Stimulated activated CD8-positive, alpha-beta memory T cell treated with anti-CD3 and anti-CD28 coated beads, Interleukin-4, amount 100 ng/mL, for 4 hours (primary cell): ENCODE measurements at places on chromosomes 7 and 10.

GRCh38 chr7:126574276-126575250 is 678.2 kb downstream of the GRM8 start:
- no peak for DNase-seq

DNA sequence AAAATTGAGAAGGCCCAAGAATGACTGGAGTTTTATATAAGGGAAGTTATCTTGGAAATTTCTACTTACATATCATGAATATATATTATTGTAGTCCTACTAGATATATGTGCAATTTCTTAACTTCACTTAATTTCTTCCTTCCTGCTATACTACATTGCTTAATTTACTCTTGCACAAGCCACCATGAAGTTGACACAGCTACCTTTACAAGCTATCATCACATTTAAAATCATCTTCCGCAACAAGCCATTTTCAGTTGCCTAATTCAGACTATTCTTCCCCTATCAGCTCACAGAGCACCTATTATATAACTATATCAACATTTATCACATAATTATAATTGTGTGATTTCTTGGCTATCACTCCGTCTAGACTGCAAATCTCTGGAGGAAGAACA is 418.4 kb downstream of the PARD3 start:
- no peak for DNase-seq

- DNase-seq, result no peak
These were observed 1139.9 kb upstream of the LRRN3 start for GRCh38 chr7:109950821-109951564.

DNA sequence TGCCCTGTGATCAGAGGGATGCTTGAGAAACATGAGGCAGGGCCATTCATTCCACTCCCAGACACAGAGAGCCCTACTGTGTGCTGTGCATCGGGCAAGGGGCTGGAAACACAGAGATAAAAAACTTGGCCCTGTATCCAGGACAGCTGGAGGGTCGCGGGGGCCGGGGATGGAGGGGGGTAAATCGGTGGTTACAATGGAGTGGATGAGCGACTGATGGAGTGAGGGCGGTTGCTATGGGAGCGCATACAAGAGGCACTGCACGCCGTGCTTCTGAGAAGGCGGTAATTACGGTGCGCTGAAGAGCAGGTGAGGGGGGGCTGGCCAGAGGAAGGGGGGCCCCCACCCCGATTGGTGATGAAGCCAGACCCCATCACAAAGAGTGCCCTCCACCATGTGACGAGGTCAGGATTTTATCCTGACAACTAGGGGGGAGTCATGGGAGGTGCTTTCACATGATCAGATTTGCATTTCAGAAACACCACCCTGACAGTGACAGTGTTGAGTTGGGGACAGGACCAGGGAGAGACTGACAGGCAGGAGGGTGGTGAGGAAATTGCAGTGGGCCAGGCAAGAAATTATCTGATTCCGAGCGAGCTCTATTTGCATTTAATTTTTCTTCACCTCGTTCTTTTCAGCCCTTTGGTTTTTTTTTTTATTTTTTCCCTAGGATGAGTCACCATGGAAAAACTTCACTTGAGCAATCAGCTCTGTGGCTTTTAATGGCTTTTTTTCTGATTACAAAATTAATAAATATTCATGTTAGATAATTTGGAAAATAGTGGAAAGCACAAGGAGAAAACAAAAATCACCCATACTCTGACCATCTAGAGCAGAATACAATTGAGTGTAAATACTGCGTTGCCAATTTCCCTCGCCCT is 7.8 kb downstream of the CPA5 start:
- no peak for DNase-seq

- no peak for DNase-seq
These were observed 1.3 kb upstream of the LRRC18 start for GRCh38 chr10:48940958-48941357.

DNA sequence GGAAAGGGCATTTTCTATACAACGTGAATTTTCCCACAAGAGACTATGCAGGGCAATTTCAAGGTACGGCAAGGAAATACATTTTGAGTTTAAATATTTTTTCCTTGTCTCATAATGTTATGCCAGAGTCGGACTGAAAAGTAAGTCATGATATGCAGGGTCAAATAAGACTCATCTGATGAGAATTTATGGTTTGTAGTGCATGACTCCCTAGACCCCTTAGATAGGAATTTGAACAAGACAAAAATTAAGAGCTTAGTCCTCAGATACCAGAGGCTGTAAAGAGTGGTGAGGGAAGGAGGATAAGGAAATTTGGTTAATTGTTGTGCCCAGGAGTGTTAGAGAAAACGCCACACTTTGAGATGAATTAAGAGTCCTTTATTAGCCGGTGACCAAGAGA is 616.6 kb downstream of the XPNPEP1 start:
- no peak for DNase-seq
